Suppressor macrophage (primary cell): ENCODE measurements at places on chromosomes 7 and 10.

DNA sequence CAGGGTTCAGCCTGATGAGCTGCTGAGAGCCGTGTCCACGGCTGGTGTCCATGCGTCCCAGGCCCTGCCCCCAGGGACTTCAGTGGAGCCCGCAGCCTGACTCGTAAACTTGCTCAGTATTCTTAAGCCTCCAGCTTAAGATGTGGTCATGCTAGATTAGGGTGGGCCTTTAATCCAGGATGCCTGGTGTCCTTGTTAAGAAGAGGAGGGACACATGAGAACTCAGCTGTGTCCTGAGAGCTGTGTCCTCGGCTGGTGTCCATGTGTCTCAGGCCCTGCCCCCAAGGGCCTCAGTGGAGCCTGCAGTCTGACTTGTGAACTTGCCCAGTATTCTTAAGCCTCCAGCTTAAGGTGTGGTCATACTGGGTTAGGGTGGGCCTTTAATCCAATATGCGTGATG lies 23.0 kb downstream of the DOCK1 start:
- DNase-seq, result no peak

- DNase-seq, result no peak
Observed at GRCh38 chr7:127047521-127047920, 205.2 kb downstream of the GRM8 start.

DNA sequence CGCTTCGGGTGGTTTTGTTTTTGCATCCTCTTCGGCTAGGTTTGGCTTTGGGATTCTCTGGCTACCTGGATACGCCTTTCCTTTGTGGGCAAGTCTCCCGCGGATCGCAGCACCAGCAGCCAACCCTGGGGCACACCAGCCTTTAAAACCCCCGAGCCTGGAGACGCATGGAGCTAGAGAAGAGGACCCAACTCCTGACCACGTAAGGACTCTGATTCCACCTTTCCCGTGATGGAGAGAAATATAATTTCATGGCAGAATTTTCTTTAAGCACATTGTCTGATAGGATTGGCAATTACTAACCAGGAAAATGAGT lies 535.4 kb upstream of the GALNT17 start:
- no peak for DNase-seq

DNA sequence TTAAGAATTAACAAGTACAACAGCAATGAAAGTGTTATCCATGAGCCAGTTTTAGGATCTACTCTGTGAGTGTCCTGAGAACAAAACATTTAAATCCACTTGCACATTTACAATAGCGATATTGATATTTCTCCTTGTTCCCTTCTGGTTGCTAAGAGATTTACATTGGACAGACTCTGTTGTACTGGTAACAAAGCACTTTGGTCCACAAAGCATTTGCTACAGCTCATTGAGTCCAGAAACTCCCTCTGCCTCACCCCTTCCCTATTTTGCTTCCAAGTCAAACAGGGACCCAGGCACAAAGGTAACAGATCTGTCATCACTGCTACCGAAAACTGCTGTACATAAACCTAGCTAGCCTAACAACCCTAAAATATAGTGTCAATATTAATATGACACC lies 2.1 kb downstream of the ANK3 start:
- DNase-seq, result peak; percentile 5

- DNase-seq, result no peak
Observed at GRCh38 chr7:23545493-23545892, 13.7 kb upstream of the TRA2A start.

- peak; percentile 56 for DNase-seq
Observed at GRCh38 chr7:13989126-13989948, at the start of gene ETV1. Gene ETV1, minus strand, starts transcription at chr7:13989666. Its CDS starts 614 bp downstream, at chr7:13989052.

- no peak for DNase-seq
Observed at GRCh38 chr10:2120746-2121145, 383.4 kb upstream of the ADARB2 start.

DNA sequence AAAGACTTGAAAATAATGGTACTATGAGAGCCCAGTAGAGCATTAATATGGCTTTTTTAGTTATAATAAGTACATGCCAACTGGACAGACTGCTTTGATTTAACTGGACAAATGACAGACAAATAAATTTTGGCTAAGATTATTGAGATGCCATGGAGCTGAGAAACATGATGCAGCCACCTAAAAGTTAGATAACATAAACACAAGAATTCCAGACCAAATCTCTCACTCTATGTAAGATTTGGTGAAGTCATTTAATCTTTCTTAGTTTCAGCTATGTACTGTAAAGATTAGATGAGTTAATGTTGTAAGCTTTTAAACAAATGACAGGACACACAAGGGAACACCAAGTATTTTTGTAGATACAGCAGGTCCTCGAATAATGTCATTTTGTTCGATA lies 118.2 kb downstream of the CACNA2D1 start:
- DNase-seq, result no peak

DNA sequence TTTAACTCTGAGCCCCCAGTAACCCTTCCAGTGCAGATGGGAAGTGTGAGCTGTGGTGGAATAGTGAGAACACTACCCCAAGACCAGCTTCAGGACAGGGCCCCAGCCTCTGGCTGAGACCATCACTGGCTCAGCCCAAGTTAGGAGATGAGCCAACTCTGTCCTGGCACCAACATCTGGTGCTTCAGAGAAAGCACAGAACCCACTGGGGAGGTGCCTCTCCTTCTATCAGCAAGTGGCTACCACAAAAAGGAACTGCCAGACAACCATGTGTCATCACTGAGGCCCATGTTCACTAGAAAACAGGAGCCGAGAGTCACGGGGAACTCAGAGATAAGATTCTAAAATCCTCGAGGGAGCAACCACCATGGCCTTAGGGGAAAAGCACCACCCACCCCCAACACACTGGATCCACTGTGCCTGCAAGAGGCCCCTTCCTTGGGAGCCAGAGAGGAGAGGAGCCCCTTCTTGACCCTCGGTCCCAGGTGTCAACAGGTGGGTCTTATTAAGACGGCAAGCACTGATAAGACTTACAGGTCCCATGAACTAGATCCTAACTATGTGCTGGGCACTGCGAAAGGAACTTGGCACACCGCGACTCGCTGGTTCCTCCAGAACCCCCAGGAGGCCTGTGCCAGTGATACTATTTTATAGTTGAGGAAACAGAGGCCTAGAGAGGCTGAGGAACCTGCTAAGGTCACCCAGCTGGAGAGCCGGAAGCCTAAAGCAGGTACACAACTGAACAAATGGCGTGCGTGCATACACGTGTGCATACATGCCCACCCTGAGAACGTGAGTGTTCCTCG lies 102.7 kb downstream of the FAM53B start:
- peak; percentile 72 for DNase-seq

DNA sequence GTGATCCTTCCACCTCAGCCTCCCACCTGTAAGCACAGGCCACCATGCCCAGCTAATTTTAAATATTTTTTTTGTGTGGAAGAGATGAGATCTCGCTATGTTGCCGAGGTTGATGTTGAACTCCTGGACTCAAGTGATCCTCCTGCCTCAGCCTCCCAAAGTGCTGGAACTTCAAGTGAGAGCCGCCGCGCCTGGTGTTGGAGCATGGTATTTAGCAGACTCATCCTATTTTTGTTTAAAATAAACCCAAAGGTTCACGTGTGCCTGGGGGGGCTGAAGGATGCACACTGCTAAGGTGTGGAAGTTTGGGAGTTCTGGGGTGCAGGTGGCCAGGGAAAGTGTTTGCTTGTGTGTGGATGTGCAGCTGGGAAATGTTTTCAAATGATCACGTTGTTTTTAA lies 18.1 kb downstream of the PDGFA start:
- no peak for DNase-seq

DNA sequence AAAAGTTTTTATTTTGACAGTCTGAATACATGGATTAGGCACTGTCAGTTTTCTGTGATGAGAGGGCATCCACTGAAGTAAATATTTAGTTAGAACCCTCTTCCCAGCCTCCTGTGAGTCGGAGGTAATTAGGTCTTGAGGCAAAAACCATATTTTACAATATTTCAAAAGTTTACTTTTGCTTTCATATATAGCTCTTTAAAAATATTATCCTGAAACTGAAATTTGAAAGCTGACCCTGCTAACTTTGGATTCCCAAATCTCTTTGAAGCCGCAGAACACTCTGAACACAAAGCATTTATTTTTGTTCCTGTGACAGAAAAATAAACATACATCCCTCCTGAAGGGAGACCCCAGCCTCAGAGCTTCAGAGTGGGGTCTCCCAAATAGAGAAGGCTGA lies 317.4 kb downstream of the KIF20B start:
- DNase-seq, result no peak

DNA sequence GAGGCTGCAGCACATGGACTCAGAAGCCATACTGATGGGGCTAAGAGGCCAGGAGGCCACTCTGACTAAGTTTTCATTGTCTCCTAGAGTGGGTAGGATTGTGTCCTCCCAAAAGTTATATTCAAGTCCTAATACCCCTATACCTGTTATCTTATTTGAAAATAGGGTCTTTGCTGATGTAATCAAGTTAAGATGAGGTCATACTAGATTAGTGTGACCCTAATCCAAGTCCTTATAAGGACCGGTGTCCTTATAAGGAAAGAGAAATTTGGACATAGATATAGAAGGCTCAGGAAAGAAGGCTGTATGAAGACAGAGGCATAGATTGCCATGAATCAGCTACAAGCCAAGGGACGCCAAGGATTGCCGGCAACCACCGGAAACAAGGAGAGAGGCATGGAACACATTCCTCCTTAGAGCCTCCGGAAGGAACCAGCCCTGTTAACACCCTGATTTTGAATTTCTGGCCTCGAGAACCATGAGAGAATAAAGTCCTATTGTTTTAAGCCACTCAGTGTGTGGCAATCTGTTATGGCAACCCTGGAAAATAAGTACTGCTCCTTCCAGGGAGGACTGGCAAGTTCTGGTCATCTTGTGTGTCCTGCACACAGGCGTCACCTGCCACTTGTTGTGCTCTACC lies 157.0 kb downstream of the EMX2 start:
- no peak for DNase-seq

DNA sequence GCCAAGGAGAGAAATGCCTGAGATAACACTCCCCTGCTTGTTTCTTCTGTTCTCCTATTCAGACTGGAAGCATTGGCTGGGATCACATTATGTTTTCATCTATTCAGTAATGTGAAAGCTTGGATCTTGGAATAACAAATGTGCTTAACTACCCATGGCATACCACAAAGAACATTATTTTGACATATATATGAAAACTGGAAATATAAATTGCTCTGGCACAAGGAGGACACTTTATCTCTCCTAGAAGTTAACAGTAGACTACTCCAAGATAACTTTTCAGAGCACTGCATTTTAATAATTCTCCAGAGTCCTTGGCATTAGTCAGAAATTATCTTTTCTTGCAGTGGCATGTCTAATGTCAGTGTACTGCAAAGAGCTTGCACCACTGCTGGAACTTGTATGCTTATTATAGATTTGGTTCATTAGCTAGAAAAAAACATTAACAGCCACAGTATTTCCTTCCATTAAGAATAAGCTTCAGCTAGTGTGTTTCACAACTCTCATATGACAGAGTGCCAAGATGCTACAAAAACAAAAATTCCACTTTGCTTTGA lies 169.3 kb upstream of the LRRN3 start:
- no peak for DNase-seq

- peak; percentile 60 for DNase-seq
Observed at GRCh38 chr10:79052291-79053080, 16.3 kb upstream of the ZMIZ1 start.

GRCh38 chr7:108561047-108561619 lies 8.4 kb downstream of the THAP5 start:
- DNase-seq, result no peak

- DNase-seq, result no peak
Observed at GRCh38 chr10:6737080-6737641, 157.1 kb upstream of the PRKCQ start.

DNA sequence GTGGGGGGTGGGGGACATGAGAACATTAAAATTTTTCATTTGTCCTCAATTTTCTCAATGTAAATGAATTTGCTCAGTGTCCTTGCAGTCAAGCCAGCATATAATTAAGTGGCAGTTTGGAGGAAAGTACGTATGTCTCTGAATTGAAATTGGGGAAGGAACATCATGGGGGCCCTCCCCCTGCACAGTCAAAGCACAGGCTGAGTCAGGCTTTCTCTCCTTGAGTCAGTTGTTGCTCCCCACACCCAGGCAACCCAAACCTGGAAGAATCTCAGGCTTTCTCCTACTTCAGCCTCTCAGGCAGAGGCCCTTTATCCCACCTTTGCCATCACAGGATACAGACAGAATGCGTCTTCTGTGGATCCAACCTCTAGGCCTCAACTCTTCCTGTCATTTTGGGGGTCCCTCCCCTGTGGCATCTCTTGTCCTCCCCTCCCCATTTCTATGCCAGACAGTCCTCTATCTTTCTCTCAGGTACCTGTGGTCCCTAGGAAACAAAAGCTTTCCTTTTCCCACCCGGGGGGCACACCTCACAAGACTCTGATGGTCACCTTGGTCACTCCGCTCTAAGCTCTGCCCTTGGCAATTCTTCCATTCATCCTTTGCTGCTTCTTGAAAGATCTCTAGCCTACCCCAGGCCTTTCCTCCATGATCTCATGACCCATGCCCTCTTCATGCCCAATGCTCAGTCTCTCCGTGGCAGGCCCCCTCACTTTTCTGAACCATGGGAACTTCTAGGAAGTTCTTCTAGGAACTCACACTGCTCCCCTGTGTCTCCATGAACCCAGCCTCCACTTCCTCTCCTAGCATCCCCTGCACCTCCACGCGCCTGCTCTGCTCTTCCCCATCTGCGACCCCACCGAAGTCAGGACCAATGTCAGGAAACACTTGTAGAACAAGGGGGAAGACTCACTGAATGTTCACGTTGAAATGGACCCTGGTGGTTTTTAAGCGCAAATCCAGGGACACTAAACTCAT lies 40.4 kb downstream of the CREB3L2 start:
- peak; percentile 87 for DNase-seq

DNA sequence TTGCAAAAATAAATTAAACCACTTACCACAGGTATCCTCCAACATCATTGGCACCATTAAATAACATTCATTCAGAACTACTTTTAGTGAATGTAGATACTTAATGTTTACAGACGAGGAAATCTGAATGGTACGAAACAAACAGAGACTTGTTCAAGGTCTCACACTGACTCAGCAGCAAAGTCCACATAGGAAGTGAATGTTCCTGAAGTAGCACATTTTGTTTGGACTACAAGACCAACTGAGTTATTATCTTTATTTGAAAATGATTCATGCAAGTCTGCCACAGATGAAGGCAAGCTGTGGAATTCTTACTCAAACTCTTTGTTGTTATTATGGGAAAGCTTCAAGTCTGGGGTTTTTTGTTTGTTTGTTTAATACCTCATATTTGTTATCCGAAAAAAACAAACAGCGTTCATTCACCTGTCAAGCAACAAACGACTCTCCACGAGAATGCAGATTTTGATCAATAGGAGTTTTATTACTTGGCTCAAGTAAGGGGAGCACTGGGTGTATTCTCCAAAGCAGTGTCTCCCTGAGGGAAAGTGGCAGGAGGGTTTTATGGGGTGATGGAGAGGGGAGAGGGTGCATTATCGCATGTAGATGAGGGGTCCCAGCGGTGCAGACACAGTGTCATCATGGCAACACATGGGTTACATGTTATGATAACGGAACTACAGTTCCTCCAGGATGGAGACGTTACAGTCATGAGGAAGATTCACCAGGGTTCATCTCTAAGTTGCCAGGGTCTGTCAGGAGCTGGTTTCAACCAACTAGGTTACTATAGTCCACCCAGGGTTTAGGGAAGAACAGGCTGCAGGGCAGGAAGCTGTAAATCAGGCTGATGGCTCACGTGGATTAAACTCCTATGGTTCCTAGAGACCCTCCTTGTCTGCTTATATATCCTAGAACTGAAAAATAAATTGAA lies 147.7 kb upstream of the AKR1E2 start:
- no peak for DNase-seq

- DNase-seq, result no peak
Observed at GRCh38 chr7:55036950-55037736, 18.3 kb downstream of the EGFR start.

- no peak for DNase-seq
Observed at GRCh38 chr7:50782375-50783208, at the start of gene GRB10. Gene GRB10, minus strand, starts transcription at chr7:50782896. Its CDS starts 50,574 bp downstream, at chr7:50732322.

- DNase-seq, result no peak
Observed at GRCh38 chr10:127151981-127152699, 44.3 kb downstream of the INSYN2A start.
